GM03348 (cell line): ENCODE measurements at places on chromosomes 11 and 22.

GRCh38 chr22:21741790-21742189, 6.2 kb upstream of the YPEL1 start:
- no peak for DNase-seq

GRCh38 chr22:40156001-40156516, 21.7 kb upstream of the TNRC6B start:
- DNase-seq: peak; percentile 46

DNA sequence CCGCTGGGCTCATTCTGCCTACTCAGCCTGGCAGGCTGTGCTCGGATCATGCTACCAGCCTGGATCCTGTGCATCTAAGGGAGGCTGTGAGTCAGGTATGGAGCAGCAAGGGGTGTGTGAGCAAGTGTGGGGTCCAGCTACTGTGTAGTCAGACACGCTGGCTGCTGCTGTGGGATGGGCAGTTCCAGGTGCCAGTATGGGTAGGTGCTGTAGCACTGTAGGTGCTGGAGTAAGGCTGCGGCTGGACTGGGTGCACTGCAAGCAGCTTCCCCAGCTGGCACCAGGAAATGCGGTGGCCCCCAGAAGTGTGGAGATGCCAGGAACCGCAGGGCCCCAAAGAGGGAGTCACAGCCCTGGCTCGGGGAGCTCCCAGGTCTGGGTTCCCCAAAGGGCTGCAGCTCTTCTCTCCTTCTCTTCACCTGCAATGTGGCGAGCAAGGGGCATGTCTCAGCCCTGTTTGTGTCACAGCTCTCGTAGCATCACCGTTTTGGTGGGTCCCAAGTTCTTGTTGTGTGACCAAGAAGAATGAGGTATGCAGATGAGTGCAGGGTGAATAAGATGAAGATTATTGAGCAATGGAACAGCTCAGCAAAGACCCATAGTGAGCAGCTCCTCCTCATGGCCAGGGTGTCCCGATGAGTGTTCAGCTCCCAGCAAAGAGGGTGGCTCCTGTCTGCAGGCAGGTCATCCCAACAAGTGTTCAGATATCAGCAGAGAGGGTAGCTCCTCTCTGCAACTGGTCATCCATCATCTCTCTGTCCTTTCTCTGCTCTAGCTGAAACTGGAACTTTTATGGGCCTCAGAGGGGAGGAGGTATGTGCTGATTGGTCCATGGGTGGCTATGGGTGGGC, 462.9 kb downstream of the TBC1D22A start:
- DNase-seq: no peak

DNA sequence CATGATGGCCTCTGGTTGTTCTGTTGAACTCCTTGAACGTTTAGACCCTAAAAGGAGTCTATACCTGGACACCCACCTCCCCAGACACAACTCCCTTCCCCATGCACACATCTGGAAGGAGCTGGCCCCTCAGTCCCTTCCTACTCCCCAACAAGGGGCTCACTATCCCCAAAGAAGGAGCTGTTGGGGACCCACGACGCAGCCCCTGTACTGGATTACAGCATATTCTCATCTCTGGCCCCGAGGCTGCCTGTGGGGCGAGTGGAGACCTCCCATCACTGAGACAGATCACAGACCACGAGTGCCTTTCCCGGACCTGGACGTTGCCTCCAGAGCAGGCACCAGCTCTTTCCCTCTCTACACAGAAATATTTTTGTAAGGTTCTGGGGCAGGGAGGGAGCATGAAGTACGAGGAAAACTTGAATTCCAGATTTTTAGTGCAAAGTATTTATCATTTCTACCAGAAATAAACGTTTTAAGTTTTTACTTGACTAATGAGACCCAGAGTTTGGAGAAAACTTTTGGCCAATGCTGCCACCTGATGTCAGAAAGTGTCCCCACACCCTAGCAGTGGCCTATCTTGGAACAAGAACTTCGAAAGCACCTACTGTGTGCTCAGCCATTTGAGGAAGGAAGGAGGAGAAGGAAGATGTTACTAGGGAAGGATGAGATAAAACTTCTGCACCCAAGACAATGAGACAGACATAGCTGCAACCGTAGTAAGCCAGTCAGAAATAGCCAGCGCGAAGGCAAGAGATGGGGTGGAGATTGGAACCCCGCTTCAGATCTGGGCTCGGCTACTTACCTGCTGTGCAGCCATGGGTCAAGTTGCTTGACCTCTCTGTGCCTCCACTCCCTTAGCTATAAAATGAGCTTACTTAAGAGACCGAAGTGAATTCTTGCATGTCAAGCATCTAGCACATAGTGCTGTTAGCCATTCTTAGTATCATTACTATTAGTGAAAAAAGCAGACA, 10.2 kb upstream of the POU2F3 start:
- peak; percentile 56 for DNase-seq

DNA sequence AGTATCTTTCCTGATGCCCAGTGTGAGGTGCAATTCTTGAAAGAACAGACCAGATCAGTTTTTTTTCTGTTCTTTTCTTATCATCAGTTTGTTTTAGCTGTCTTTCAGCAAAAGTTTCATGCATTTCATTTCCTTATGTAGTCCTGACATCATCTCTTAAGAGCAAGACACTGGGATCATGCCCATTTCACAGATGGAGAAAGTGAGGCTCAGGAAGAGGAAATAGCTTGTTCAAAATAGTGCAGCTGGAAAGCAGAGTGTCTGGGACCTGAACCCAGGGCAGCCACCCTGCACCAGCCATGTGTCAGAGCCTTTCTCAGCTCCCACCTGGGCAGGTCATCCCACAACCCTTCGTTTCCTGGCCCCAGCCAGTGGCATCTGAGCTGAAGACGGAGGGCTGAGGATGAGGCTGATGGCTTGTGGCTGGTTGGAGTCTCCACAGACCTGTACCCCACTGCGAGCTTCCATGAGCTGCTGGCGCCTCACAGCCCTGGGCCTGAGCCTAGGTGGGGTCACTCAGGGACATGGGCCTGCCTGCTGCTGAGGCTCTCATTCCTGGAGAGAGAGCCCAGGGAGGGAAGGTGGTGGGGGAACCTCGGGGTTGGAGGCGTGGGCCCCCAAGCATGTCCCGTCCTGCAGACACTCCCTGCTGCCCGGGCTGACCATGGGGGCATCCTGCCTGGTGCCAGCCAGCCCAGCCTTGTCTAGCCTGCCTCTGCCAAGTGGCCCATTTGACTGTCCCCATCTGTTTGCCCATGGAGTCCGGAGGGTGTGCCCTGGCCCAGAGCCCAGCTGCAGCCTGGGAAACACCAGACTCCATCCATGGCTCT, 61.8 kb downstream of the SMIM38 start:
- no peak for DNase-seq

DNA sequence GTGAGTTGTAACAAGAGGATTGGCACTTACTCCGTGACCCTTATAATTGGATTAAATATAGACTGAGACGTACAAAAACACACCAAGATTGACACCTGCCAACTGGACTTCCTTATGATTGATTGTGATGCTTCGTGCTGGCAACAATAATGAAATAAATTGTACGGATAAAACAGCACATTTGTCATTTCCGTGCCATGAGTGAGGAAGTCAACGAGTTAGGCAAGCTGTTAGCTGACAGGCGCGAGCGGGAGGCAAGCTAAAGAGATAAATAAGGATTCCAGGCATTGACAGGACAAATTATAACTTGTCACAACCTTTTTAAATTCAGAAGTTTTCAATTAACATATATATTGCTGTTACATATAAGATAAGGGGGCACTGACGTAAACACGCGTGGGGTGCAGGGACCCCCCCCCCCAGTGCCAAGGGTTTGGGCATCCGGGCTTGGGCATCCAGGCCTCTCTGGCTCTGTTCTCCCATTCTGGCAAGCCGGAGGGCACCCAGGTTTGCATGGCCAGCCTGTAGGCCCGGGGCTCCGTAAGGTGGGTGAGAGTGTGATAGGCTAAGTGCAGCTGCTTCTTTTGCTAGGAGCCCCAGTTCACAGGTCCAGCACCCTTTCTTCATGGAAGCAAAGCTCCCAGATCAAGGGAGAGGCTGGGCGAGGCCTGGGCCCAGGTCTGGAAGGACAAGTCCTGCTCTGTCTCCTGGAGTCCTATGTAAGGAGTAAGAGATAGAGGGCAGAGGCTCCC, 11.2 kb upstream of the PAX6 start:
- DNase-seq: no peak

DNA sequence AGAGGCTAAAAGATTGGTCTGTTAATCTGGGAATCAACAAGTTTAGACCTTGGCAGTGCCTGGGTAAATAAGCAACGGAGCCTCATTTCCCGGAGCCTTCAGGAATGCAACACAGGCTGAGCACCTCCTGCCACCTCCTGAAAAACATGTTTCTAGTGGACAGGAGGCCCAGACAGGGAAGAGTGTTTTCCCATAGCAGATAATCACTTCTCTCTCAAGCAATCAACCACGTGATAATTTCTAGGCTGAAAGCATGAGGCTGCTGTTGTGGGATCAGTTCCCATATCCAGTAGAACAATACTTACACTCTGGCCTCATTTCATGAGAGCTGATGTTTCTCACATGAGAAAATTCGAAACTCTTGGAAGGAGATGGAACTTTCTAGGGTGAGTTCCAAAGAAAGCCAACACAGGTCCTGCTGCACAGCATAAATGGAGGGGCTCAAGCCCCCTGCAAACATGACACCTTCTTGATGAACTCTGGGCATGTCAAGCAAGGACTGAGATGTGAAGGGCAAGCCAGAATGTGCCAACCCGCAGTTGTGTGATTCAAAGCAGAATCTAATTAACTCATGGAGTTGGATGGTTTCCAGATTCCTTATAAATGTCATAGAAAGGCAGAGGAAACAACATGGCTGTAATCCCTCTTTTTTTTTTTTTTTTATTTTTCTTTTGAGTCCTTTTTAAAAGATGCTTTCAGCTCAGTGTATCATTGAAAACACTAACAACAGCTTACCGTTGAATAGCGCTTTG, 228.5 kb upstream of the SESN3 start:
- DNase-seq: peak; percentile 32

GRCh38 chr22:42922374-42923191, 65.5 kb upstream of the ARFGAP3 start:
- DNase-seq: no peak

DNA sequence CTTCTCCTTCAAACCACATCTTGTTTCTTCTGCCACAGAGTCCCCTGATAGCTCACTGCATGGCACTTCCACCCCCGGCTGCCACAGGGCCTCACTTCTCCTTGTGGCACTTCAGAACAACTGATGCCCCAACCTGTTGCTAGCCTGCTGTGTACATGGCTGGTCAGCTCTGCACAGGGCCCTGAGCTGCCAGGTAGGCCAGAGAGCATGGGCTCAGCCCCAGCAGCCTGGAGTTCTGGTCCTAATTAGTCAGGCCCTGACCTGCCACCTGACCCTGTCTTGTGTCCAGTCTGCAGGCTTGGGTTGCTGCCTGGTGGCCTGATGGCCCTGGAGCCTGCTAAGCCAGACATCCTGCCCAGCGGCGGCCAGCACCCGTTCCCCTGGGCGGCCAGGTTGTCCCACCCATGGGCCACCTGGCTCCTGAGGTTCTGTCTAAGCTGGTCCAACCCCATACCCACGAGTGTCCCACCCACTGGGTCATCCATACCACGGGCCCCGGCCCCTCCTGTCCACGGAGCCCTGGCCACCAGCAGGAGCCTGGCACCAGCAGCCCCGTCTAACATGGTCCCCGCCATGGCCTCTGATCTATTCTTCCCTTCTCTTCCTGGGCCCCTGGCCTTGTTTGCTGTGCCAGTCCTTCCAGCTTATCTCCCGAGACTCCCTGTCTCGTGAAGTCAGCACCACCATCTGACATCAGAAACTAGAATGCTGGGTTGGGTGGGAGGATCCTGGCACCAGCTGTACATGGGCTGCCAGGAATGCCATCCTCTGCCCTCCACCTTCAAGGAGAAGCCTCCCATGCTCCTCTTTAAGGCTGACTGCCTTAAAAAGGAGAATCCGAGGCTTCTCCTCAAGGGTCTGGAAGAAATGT, 3.1 kb upstream of the CERK start:
- no peak for DNase-seq

GRCh38 chr22:17143101-17143500, 16.0 kb downstream of the HDHD5 start:
- no peak for DNase-seq

DNA sequence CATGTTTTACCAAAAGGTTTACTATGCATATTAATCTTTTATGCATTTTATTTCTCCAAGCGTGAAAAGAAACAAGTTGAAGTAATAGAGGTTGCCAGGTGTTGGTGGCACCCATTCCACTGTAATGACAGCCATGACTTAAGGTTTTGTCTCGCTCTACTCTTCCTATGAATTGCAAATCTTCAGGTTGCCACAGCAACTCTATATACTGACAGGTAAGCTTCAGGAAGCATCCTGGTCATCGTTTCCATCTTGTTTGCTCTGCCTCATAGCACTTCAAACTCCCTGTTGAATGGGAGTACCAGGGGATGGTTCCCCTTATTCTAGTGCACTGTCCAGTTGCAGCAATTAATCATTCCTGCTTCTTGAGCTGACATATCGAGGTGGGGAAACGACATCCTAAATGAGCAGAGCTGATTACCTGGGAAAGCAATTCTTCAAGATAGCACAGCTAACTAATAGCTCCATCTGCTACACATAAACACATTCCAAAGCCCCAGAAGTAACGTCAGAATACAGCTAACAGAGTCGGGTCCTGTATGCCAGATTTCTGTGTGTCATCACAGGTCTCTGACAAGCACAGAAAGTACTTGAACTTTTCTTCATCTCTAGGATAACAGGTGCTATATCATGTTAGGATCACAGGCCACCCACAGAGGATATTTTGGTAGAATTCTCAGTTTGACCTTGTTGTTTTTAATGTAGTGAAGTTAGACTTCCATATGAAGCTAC, 80.3 kb downstream of the CADM1 start:
- no peak for DNase-seq

GRCh38 chr11:31114442-31114841, 255.1 kb downstream of the DCDC1 start:
- no peak for DNase-seq

- peak; percentile 80 for DNase-seq
These were observed 21.4 kb downstream of the CREB3L1 start for GRCh38 chr11:46298699-46299433.

- DNase-seq: no peak
These were observed 843.9 kb upstream of the CCDC90B start for GRCh38 chr11:84129961-84130576.

DNA sequence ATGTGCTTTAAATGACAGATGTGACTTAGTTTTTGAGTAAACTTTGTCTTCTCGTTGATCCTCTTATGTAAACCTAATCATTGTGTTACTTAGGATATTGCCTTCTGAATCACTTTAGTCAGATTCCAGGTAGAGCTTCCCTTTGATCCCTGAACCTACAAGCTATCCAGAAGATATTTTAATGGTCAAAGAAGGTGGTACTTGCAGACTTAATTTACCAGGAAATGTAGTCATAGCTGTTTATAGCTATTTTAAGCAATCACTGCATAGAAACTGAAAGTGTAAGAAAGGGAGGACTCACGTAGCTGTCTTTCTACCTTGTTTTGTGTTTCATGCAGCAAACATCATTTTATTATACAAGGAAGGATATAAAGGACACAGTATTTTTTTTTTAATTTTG, 189.5 kb downstream of the DDX10 start:
- no peak for DNase-seq
